Right atrium auricular region (tissue), 2 donors: ENCODE measurements at places on chromosomes 4 and X.
A peak's percentile ranks its signal among the peaks of the same experiment; 100 is the strongest.

DNA sequence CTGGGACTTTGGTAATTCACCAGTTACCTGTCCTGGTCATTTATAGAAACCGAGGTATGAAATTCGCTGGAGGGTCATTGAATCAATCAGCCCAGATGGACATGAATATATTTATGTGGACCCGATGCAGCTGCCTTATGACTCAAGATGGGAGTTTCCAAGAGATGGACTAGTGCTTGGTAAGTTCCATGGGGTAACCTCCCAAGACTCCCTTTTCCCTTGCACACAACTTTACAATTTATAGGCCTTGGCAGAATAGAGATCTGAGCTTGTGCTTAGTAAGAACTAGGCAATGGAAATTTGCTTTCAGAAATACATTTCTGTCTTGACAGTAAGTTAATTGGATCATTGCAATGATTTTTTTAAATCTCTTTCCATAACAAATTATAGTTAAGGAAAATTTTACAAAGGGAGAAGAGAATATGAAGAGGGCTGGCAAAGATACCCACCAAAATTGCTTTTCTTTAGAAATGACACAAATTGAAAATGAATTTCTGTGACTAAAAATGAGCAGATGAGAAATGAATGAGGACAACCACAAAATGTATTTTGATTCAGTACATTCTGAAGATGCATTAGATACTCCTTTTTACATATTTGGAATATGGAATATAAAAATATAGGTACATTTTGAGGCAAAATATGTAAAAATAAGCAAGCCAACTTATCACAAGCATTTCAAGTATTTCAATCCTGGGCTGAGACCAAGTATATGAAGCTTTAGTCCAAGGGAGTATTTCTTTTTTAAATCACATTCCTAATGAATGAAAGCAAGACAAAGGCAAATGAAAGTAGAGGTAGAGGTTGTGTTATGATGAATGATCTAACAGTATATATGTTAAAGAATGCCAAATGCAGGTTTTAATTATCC lies 45.9 kb downstream of the PDGFRA start:
- H3K4me1 ChIP-seq: no peaks in the 10 kb centered on the region
- no peaks in the 10 kb centered on the region for H3K36me3 ChIP-seq
- no peak for DNase-seq
- no peak overlapping the region for H3K27ac ChIP-seq
- no peak overlapping the region for H3K4me3 ChIP-seq

DNA sequence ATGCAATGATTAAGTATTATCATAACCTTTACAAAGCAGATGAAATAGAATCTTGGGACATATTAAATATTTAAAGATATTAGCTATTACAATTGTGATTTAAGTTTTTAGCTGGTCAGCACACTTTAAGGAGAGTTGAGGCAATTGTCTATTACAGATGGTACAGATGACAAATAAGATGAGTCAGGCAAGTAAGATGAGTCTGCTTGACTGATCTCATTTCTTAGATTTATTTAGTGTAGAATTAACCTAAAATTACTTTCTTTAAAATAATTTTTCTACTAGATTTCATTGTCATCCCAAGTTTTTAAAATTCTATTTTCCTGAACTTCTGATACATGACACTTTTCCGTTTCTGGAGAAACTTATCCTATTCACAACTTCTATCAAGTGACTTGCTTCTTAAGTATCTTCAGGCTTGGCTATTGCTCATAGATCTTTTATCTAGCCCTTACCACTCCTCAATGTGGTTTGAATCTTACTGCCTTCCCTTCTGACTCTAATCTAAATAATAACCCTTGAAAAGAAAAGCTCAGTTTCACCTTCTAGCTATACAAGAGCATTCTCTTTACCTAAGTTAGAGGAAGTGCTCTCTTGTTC lies 32.9 kb downstream of the CXCL1 start:
- DNase-seq: no peak
- no peak overlapping the region for H3K4me3 ChIP-seq
- H3K4me1 ChIP-seq: no peaks in the 10 kb centered on the region
- no peaks in the 10 kb centered on the region for H3K36me3 ChIP-seq
- no peaks in the 10 kb centered on the region for H3K27me3 ChIP-seq

DNA sequence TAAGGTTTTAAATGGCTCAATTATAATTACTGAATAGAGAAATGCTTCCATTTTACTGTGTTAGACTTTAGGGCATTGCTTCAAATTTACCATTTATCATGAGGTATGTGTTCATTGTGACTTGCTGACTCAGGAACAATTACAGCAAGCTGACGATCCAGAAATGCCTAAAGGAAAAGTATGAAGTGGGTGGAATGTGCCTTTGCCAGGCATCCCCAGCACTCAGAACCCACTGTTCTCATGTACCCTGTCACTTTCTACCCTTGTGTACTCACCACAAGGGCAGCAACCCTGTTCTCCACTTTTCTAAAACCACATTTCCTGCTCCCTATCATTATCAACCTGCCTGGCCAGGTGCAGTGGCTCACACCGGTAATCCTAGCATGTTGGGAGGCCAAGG lies 41.5 kb downstream of the QRFPR start:
- H3K4me3 ChIP-seq: no peak overlapping the region
- DNase-seq: no peak
- no peaks in the 10 kb centered on the region for H3K36me3 ChIP-seq
- H3K4me1 ChIP-seq: no peaks in the 10 kb centered on the region
- no peak overlapping the region for H3K27ac ChIP-seq

- no peaks in the 10 kb centered on the region for H3K36me3 ChIP-seq
- no peak for DNase-seq
- no peaks in the 10 kb centered on the region for H3K27me3 ChIP-seq
- no peaks in the 10 kb centered on the region for H3K4me1 ChIP-seq
These were observed 511.6 kb downstream of the PACRGL start for GRCh38 chr4:21211846-21212245.

DNA sequence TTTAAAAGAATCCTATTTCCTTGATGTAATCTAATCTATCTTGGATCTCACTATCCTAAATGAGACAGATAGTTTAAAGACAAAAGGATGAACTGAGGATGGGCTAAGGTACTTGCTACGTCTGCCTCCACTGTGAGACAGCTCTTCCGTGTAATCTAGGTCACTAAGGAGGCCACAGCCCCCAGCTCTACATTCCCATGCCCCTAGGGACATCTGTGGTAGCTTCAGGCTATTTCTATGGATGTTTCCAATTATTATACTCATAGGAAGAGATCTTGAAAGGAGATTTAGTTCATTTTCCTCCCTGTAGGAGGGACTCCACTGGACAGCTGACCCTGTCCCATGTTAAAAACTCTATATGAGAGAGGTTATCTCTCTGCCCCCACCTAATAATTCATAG lies 140.8 kb upstream of the TRPC5 start:
- H3K4me1 ChIP-seq: no peaks in the 10 kb centered on the region
- H3K27me3 ChIP-seq: no peaks in the 10 kb centered on the region
- H3K36me3 ChIP-seq: no peaks in the 10 kb centered on the region
- H3K4me3 ChIP-seq: no peak overlapping the region

- no peaks in the 10 kb centered on the region for H3K4me1 ChIP-seq
- no peak for DNase-seq
- no peaks in the 10 kb centered on the region for H3K27me3 ChIP-seq
- H3K4me3 ChIP-seq: no peak overlapping the region
- H3K36me3 ChIP-seq: no peaks in the 10 kb centered on the region
- no peak overlapping the region for H3K27ac ChIP-seq
These were observed 276.4 kb downstream of the SPRY1 start for GRCh38 chr4:123672987-123673386.

DNA sequence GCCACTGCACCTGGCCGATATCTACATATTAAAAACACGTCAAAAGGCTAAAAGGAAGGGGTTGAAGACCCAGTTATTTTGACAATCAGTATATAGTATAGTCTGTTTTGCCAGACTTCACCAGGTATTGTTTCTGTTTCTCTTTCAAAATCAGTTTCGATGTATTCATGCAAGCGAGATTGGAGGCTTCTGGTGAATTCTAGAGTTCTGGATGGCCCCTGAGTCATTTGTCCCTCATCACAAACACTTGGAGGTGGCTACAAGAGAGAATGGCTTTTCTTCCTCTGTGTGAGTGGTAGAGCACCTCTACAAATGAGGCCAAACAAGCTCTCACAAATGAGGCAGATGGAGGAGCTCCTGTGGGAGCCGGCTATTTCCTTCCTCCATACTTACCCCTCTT lies 68.6 kb upstream of the ADGRG2 start:
- no peak overlapping the region for H3K4me3 ChIP-seq
- no peak overlapping the region for H3K27ac ChIP-seq
- no peaks in the 10 kb centered on the region for H3K27me3 ChIP-seq

DNA sequence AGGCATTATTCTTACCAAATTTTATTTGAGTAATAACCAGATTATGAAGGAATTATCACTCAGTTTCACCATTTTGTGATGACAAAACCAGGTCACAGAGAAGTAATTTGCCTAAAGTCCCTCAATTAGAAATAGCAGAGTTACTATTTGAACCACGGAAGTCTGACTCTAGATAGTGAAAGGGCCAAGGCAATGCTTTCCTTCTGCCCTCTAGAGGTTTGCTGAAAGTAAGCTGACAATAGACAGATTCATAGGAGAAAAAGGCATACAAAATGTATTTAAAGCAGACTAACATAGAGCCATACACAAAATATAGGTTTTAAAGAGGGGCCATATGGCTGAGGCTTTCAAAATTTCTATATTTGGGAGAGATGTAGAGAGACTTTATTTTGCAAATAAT lies 43.1 kb downstream of the CXXC4 start:
- no peak overlapping the region for H3K4me3 ChIP-seq
- H3K27me3 ChIP-seq: no peaks in the 10 kb centered on the region
- no peaks in the 10 kb centered on the region for H3K4me1 ChIP-seq

DNA sequence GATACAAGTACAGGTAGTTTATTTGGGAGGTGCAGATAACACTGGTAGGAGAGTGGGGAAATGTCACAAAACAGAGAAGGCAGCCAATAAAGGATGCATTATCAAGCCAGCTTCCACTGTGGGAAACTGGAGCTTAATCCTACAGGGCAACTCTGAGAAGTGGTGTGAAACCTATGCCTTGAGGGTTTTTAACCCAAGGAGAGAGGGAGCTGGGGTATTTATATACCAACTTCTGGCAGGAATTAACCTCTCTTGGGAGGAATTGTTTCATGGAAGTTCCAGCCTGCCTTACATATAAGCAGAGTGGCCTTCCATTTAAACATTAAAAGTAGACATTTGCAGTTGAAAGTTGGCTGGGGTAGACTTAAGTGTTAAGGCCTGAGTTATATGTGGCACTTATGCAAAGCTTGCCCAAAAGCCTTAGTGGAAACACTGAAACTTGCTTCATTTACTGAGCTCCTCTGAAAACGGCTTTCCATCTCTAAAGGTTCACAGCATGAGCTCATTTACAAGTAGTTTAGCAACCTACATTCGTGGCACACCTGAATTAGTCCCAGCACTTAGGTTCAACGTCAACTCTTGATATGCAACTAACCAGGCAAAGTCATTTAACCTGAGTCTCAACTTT lies 19.2 kb downstream of the MAGEB17 start:
- no peak overlapping the region for H3K4me3 ChIP-seq
- H3K27me3 ChIP-seq: no peaks in the 10 kb centered on the region
- H3K36me3 ChIP-seq: no peaks in the 10 kb centered on the region
- no peaks in the 10 kb centered on the region for H3K4me1 ChIP-seq

DNA sequence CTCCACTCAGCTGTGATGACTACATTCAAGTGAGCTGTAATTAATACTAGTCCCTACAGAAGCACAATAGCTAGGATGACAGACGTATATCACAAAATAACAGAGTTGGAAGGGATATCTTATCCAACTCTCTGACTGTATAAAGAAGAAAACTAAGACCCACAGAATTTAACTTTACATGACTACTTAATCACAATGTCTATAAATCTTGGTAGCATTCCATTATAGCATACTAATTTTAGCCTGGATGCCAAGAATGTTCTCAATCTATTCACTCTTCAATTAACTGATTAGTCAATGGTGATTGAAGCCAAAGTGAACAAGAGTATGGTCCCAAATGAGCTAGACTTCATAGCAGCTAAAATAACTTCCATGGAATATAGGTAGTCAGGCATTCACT lies 31.2 kb downstream of the RPS6KA6 start:
- H3K27ac ChIP-seq: no peak overlapping the region
- no peak for DNase-seq
- no peaks in the 10 kb centered on the region for H3K36me3 ChIP-seq
- no peaks in the 10 kb centered on the region for H3K27me3 ChIP-seq

DNA sequence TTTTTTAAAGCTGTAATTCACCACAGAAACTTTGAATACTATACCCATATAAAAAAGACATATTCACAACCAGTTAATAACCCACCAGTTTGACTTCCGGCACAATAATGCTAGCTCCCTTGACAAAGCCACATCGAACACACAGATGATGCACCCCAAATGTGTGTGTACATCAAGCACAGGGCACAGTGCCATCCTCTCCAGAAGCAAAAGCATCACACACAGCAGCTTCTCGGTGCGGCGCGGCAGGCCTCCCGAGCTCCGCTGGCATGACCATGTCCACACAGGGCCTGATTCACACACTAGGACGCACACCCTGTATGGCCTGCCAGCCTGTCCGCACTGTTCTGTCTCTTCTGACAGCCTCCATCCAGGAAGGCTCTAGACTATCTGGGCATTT lies 88.0 kb downstream of the LEF1 start:
- no peaks in the 10 kb centered on the region for H3K4me1 ChIP-seq
- H3K27me3 ChIP-seq: no peaks in the 10 kb centered on the region
- H3K27ac ChIP-seq: no peak overlapping the region
- DNase-seq: no peak

GRCh38 chrX:84186603-84187532 lies 1.1 kb downstream of the RPS6KA6 start:
- no peaks in the 10 kb centered on the region for H3K4me1 ChIP-seq
- no peak for DNase-seq
- peak overlapping the region; percentile 56 for H3K4me3 ChIP-seq
- H3K27ac ChIP-seq: peak overlapping the region; percentile 27

DNA sequence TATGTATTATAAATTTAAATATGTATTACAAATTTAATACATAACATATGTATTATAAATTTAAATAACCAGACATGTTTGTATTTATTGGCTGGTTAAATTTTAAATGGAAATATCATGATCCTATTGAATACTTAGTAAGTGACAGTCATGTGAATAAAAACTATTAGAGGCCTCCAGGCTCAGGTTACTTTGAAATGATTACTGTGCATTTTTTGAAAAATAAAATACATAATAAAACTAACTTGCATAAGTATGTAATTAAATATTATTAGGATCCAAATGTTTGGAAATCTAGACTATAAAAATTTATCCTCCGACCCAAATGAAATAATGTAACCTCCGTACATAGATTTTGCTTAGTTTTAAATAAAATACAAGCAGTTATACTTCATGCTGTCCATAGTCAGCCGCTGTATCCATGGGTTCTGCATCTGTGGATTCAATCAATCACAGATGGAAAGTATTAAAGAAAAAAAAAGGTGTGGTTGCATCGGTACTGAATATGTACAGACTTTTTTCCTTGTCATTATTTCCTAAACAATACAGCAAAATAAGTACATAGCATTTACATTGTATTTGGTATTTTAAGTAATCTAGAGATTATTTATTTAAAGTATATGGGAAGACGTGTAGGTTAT lies 140.7 kb downstream of the WDFY3 start:
- no peak for DNase-seq
- no peaks in the 10 kb centered on the region for H3K4me1 ChIP-seq
- no peaks in the 10 kb centered on the region for H3K27me3 ChIP-seq
- peaks cover 17% of the 10 kb centered on the region for H3K36me3 ChIP-seq
